ENCODE measurements at places on chromosomes 2 and 18.

- DNase-seq: no peak
These were observed 9.3 kb upstream of the OTOF start for GRCh38 chr2:26487192-26487591.

DNA sequence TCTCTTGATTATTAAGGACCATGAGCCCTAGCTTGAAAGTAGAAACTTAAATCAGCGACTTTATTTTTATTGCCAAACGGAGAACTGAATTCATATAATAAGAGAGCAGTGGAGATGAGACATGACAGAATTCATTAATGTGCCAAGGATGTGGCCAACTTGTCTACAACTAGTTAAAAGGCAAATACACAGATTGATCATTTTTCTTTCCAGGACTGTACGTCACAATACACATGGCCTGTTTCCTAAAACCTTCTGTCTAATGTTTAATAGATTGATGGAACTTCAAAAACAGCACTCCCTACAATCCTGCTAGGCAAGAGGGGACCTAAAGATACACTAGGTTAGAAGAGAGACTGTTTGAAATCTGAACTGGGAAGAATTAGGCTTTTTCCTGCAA, 647.8 kb downstream of the SATB2 start:
- DNase-seq: no peak

GRCh38 chr2:237495521-237496117, 8.6 kb downstream of the MLPH start:
- no peak for DNase-seq

GRCh38 chr18:34224423-34225217, at the start of gene NOL4:
NOL4 (minus strand) TSS chr18:34224913; CDS start chr18:34223253, 1,660 bp downstream.
- DNase-seq: no peak

DNA sequence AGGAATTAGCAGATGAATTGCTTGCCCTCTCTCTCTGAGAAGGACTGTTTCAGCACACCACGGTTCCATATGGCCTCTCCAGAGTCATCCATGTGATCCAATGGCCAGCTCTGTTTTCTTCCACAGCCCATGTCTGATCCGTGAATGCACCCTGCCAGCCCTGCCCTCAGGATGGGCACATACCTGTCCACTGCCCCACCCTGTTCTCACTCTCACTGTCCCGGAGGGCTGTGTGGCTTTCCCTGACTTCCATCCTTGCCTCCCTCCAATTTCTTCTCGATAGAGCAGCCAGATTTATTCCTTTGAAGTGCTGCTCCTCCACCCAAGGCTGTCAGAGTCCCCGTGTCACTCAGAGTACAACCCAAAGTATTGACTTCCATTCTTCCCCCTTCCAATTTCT, 343.1 kb downstream of the TGIF1 start:
- DNase-seq: no peak

GRCh38 chr2:217826520-217826919, 176.3 kb downstream of the TNS1 start:
- DNase-seq: no peak

DNA sequence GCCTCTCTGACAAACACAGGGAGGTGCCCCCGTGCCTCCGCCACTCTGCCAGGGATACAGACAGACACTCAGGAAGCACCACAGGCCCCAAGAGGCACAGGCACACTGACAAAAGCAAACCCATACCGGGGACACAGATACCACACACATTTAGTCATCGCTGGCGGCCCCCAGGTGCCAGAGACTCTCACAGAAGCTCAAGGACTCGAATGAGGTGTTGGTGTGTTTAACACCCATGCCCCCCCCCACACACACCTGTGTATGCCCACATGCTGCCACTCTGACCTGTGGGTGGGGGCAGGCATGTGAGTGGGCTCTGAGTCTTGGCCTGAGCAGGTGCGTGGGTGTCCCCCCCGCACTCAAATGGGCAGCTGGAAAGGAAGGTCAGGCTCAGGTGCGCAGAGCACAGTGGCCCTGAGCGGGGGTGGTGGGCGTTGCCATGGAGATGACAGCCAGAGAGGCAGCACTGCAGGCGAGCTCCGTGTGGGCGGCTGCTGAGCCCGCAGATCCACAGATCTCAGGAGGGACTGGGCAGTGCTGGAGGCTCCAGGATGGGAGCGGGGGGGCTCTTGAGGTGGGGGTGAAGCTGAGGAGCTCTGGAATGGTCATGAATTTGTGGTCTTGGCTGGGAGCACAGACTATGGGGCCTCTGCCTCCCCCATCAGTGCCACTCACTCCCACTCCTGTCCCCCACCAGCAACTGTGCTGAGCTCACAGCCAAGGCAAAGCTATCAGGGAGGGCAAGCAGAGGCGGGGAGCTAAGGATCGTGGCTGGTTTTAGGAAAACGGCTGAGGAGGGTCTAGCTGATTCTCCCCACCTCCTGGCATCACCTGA, 73.9 kb upstream of the TAF1B start:
- DNase-seq: no peak

DNA sequence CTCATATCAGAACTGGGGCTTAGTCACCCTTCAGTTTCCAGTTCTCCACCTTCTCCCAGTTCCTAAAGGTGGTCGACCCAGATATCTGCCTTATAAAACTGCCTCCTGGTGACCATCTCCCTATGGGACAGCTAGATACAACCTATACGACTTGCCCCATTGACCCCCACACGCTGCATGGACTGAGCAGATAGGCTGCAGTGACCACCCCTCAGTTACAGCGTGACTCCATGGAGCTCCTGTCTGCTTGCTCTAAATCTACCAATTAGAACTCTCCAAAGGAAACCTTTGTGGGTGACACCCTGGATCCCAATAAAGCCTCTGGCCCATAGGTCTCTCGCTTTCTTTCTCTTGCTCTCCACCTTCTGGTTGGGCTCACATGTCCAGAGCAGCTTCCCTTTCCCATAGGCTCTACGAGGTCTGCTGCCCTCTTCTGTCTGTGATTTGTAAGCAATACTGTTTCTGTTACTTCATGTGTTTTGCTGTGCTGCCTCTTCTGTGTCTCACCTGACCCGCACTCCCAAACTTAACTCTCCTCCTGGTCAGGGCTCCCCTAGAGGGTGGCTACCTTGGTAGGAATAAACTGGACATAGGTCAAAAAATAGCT, 971.3 kb upstream of the FAM98A start:
- no peak for DNase-seq

- DNase-seq: no peak
These were observed 7.3 kb upstream of the NR4A2 start for GRCh38 chr2:156339865-156340264.

DNA sequence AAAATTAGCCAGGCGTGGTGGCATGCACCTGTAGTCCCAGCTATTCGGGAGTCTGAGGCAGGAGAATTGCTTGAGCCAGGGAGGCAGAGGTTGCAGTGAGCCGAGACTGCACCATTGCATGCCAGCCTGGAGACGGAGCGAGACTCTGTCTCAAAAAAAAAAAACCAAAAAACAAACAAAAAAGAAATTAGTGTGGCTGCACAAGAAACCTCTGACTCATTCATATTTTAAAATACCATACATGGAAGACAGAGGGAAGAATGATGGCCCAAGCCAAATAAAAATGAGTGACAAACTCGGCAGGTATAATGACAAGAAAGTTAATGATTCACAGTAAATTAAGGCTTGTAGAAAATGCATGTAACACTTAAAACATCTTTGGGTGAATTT, 875.8 kb downstream of the EPHA4 start:
- no peak for DNase-seq

GRCh38 chr2:170715062-170715931, at the start of gene SP5:
SP5 (plus strand) TSS chr2:170715337; CDS start chr2:170715513, 176 bp downstream.
- peak; percentile 4 for DNase-seq

DNA sequence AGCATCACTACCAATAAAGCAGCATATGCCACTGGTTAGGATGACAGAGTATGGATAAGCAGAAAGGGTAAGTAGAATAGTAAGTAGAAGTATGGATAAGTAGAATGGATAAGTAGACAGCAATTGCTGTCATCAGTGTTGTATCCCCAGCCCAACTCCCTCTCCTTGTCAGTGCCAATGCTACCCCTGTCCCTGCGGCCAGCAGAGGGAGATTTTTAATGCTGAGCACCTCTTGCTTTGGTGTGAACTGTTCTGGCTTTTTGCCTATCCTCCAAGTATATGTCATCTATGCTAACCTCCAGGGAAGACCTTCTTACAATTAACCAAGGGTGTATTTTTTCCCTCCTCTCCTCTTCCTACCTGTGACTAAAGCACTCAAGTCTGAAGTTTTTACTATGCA, 136.7 kb upstream of the SPHKAP start:
- DNase-seq: no peak

GRCh38 chr2:222859786-222860612, 837 bp upstream of the ACSL3 start:
- no peak for DNase-seq

DNA sequence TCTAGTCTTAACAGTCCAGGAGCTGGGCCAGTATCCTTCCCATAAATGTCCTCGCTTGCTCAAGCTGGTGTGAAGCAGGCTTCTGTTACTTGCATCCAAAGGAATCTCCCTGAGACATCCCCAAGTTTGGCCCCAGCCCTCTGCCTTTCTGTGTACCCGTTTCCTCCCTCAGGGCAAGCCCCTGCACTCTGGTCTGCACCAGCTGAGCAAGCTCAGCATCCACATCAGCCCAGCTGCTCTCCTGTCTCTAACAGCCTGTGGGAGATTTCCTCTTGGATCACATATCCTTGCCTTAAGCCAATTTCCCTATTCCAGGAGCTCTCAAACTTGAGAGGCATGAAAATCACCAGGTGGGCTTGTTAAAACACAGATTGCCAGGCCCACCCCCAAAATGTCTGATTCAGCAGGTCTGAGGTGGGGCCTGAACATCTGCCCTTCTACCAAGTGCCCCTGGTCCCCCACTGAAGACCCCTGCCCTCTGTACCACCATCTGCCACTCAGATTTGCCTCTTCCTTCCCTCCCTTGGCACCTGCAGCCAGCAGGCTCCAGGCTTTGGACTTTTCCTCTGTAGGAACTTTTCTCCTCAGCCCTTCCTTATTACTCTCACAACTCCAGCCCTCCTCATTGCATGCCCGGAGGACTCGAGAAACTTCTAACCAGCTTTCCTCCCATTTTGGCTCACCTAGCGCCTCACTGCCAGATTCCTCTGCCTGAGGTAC, 32.1 kb downstream of the REEP1 start:
- DNase-seq: no peak

DNA sequence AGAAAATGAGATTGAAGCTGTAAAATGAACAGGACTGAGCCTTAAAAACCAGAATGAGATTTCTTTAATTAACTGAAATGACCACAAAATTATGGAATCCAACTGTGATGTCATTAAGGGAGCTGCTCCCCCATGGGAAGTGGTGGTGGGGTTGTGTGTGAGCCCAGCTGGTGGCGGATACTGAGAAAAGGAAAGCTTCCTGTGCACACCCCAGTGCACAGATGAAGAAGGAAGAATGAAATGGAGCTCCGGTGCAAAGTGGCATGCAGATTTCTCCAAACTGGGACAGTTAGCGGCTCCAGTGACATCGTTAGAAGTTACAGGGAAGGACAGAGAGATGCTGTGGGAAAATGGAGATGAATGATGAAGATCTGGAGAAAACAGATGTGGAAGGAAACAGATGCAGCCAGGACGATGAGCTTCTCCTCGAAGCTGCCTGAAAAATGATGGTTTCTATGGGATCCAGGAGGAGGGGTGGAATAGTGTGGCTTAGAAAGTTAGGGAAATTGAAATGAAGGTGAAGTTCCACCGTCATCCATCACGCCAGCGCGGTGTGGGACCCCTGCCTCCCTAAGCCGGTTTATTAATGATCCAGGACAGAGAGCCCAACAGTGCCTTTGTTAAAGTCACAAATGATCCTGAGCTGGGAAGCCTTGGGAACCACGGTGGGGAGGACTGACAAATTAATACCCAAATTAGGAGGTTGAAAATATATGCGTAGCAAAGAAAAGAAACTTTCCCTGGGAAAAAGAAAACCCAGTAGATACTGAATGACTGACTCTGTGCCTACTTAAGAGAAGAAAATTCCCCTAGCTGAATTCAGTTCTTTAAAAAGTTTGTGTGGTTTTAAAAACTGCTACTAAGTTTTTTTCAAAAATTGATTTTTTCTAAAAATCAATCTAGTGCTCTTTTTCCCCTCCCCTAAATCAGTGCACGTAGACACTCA, 77.2 kb downstream of the TSN start:
- DNase-seq: no peak

DNA sequence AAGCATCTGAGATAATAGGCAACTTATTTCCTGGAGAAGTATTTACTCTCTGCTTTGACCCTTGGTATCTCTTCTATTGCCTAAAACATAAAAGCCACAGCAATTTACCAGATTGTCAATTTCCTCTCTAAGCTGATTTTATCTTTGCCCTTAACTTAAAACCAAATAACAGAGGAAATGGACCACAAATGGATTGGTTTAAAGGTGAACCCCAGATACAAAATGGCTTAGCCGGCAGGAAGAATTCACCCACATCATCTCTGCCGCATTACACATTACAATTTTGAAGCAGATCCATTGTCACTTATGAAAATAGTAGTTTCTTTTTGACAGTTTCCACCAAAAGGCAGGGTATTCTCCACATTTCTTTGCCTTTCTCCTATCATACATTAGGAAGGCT, 585.8 kb upstream of the CHAC2 start:
- no peak for DNase-seq

DNA sequence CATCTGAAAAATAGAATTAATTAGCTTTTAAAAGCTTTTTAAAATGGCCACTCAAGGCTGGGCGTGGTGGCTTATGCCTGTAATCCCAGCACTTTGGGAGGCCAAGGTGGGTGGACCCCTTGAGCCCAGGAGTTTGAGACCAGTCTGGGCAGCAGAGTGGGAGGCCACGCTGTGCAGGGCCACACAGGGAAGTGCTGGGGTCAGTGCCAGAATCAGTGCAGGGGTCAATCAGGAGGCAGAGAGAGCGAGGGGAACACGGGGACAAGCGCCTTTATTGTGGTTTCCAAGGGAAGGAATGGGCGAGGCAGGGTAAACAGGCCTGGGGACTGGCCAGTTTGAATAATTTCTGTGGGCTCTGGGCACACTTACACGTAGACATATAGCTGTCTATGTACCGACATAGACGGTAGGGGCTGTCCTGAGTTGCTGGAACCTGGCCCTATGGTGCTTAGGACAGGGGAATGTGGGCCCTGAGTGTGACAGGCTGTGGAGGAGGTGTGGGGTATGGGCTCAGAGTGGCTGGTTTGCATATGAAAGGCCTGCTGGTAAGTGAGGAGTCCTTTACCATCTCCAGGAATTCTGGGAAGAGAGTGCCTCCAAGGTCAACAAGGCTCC, 42.9 kb downstream of the DYSF start:
- no peak for DNase-seq

DNA sequence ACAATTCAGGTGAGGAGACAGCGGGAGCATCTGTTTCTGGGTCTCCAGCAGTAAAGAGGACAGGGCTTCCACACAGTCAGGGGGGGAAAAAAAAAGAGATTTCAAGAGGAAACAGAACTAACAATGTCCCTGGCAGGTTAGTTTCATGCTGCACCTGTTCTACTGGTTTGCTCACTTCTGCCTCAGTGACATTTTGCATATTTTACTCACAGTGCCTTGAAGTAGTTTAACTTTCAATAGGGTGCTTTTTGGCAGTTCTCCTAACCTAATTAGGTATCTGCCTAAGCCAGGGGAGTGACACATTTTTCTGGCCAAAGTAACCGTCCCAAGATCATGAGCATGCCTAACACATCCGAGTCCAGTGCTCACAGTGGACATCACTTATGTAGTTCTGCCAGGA, 109.0 kb upstream of the ALK start:
- no peak for DNase-seq

- no peak for DNase-seq
These were observed 109.1 kb upstream of the CTDP1 start for GRCh38 chr18:79570266-79571201.

GRCh38 chr18:47417807-47418206, 166.3 kb upstream of the SKOR2 start:
- no peak for DNase-seq

- DNase-seq: no peak
These were observed 10.3 kb downstream of the ITGA6 start for GRCh38 chr2:172437419-172438341.

GRCh38 chr2:37555457-37555856, 116.0 kb downstream of the CDC42EP3 start:
- DNase-seq: no peak
